Natural killer cell treated with Interleukin-12 subunit alpha and Interleukin-12 subunit beta and Interleukin-15 and Interleukin-18, amount 100 ng/mL, for 72 hours (primary cell): ENCODE measurements at places on chromosomes 2 and 18. TPM values are rescaled to one million over a fixed set of nuclear protein-coding genes. Genes with fewer than 3 reads are reported as not detected.

DNA sequence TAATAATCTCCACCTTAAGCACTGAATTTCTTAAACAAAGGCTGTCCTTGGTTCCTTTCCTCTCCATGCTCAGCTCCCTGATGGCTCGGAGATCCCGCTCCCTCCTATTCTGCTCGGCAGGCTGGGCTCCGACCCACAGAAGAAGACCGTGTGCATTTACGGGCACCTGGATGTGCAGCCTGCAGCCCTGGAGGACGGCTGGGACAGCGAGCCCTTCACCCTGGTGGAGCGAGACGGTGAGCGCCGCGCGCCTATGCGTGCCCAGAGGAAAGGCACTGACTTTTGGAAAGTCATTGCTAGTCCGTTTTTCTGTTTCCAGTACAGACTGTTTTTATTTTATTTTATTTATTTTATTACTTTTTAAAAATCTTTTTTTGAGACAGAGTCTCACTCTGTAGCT is 9.6 kb downstream of the CNDP2 start:
- H3K4me3 ChIP-seq = no peak overlapping the region
- DNase-seq = no peak
- H3K36me3 ChIP-seq = peaks cover 25% of the 10 kb centered on the region
- no peaks in the 10 kb centered on the region for H3K27me3 ChIP-seq
- H3K4me1 ChIP-seq = peaks cover 16% of the 10 kb centered on the region

DNA sequence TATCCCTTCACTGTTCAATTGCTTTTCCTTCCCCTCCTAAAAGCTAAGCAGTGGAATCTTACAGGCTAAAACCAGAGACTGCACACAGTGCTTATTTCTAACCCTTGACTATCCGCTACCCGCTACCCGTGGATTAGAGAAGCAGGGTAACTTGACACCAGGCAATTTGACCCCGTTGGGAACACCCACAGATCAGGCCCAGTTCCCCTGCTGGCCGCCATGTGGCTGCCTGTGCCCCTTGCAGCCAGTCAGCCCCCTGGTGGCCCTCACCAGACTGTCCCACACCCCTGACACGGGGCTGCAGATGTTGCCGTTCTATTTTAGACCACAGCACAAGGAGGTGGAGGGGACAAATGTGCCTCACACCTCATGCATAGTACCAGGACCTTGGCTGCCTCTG is 74.8 kb downstream of the TXNL1 start:
- no peak overlapping the region for H3K27ac ChIP-seq
- peaks cover 11% of the 10 kb centered on the region for H3K27me3 ChIP-seq
- H3K4me1 ChIP-seq = no peaks in the 10 kb centered on the region
- H3K4me3 ChIP-seq = no peak overlapping the region

DNA sequence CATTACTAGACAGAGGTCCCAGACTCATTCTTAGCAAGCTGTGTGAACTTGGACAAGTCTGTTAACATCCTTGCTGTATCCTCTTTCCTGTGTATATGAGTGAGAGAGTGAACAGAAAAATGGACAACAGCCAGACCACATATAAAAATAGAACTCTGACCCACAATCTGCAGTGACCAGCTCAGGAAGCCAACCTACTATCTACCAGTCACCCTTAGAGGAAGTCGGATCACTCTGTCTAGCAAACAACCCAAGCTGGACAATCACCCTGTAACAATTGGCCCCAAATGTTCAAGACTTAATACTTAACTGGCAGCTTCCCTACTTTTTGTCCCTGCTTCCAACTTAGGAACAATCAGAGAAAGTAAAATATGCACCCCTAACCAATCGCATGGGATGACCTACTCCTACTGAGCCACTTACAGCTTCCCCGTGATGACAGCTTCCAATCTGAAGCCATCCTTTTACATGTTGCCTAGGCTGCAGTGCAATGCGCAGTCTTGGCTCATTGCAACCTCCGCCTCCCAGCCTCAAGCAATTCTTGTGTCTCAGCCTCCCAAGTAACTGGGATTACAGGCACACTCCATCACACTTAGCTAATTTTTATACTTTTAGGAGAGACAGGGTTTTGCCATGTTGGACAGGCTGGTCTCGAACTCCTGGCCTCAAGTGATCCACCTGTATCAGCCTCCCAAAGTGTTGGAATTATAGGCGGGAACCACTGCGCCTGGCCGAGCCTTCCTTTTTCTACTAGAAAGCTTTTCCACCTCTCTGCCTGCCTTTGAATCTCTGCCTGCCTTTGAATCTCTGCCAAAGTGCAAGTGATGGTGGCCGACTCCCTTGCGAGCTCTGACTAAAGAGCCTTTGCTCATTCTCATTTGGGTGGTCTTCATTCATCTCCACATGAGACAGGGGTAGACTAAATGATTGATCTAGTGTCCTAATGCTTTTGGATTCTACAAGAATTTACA is 158.3 kb upstream of the NDUFV2 start:
- no peak for DNase-seq
- H3K4me3 ChIP-seq = no peak overlapping the region
- no peak overlapping the region for H3K27ac ChIP-seq

DNA sequence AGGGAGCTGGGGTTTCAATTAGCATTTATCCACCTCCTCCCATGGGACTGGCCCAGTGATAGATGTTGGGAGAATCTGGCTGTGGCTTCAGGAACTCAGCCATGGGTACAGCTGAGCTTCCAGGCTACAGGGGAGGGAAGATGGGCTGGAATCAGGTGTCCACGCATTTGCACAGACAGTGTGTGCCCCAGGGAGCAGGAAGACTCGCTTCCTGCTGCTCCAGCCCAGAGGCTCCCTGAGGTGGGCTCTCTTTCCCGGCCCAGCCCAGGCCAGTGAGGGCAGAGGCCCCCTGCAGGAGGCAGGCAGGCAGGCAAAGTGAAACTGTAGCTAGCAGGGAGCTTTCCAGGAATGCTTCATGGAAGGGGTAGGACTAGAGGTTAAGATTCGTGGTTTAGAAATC is 28.7 kb downstream of the DYSF start:
- no peak for DNase-seq
- no peaks in the 10 kb centered on the region for H3K36me3 ChIP-seq
- H3K27me3 ChIP-seq = peaks cover 11% of the 10 kb centered on the region

DNA sequence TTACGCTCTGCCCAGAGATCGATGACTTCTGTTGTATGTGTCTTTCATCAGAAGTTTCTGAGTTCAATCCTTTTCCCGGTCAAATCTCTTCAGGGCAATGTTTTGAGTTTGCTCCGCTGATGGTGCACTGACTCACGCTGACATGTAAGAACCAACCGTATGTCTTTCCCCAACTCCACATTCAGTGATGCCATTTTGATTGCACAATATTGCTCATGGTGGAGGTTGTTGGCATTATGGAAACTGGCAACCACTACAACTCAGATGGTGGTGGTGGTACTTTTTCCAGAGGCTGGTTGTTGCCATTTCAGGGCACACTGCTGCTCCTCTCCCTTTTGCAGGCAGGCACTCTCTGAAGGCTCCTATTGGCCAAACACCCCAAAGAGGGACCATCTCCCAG is 751.5 kb downstream of the DCDC2C start:
- no peak overlapping the region for H3K27ac ChIP-seq
- no peak overlapping the region for H3K4me3 ChIP-seq
- DNase-seq = no peak
- no peaks in the 10 kb centered on the region for H3K4me1 ChIP-seq
- H3K36me3 ChIP-seq = peaks cover 11% of the 10 kb centered on the region

- no peaks in the 10 kb centered on the region for H3K27me3 ChIP-seq
- H3K4me1 ChIP-seq = no peaks in the 10 kb centered on the region
- no peaks in the 10 kb centered on the region for H3K36me3 ChIP-seq
- H3K4me3 ChIP-seq = no peak overlapping the region
Measured at GRCh38 chr2:34242763-34243123, 643.6 kb upstream of the FAM98A start.

GRCh38 chr2:11553661-11554398 is 20.0 kb downstream of the GREB1 start:
- no peaks in the 10 kb centered on the region for H3K36me3 ChIP-seq
- H3K4me3 ChIP-seq = peak overlapping the region; percentile 44
- peaks cover 16% of the 10 kb centered on the region for H3K4me1 ChIP-seq
- DNase-seq = no peak
- no peak overlapping the region for H3K27ac ChIP-seq

The EVX2 gene
- total RNA-seq = not detected

The SERPINB10 gene
- total RNA-seq = not detected

The COLEC12 gene
- total RNA-seq = not detected

The NFATC1 gene
- total RNA-seq = 22.3 TPM

The SPIRE1 gene
- total RNA-seq = 12.0 TPM

The TANK gene
- total RNA-seq = 346 TPM

The IGFBP2 gene
- total RNA-seq = not detected

The ALLC gene
- not detected for total RNA-seq

The CCDC148 gene
- not detected for total RNA-seq
